ENCODE measurements at places on chromosomes 12 and 14. TPM values are rescaled to one million over a fixed set of nuclear protein-coding genes. Genes with fewer than 3 reads are reported as not detected.

NRXN3 gene
- total RNA-seq: 8.2 TPM

DNA sequence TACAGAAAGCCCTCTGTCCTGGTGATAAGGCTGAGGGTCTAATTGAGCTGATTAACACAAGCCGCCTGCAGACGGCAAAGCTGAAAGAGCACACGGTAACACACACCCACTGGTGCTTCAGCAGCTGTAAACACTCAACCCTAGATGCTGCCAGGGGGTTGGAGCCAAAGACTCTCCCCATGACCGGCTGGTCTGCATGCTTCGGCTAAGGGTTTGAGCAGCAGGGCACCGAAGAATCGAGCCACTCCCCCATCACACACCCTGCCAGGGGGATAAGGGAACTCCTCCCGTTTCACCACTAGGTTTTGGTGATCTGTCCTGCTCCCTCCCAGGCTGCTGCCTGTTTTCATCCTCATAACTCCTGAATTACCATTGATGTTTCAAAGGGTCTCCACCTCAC lies 141.0 kb upstream of the OVCH1 start:
- no peaks in the 10 kb centered on the region for H3K36me3 ChIP-seq
- H3K27me3 ChIP-seq: no peaks in the 10 kb centered on the region
- no peaks in the 10 kb centered on the region for H3K4me1 ChIP-seq
- DNase-seq: no peak
- no peak overlapping the region for H3K27ac ChIP-seq
- H3K4me3 ChIP-seq: no peak overlapping the region

TRIM9 gene
- 6.5 TPM for total RNA-seq

- no peak overlapping the region for H3K27ac ChIP-seq
- DNase-seq: no peak
- no peaks in the 10 kb centered on the region for H3K4me1 ChIP-seq
These were observed 65.9 kb downstream of the NOVA1 start for GRCh38 chr14:26531894-26532293.

DNA sequence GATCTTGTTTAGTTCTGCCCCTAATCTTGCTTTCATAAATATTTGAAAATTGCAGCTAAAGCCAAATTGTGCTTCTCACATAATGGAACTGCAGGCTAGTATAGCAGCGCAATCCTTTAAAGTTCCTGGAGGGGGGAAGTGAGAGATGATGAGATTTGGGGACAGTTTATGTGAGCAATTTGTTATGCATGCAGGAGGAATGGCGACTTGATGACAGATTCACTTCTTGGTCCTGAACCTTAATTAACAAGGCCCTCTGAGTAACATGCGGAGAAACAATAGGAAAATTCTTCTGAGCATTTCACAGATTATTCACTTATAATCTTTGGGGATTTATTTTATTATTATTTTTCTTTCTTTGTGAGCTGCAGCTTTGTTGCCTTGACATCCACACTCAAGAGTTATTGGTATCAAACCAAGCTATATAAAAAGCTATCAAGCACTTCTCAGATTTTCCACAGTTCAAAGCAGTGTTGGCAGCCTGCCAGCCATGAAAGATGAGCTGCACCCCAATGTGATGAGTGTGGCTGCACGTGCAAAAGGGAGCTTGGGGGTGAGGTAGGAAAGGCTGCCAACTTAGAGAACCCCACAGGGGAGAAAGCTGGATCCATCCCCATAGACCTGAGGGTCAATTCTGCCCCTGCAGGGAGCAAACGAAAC lies 1662.2 kb upstream of the FLRT2 start:
- H3K36me3 ChIP-seq: no peaks in the 10 kb centered on the region
- no peak overlapping the region for H3K27ac ChIP-seq
- H3K4me3 ChIP-seq: no peak overlapping the region
- H3K27me3 ChIP-seq: no peaks in the 10 kb centered on the region
- DNase-seq: no peak
- H3K4me1 ChIP-seq: no peaks in the 10 kb centered on the region

DNA sequence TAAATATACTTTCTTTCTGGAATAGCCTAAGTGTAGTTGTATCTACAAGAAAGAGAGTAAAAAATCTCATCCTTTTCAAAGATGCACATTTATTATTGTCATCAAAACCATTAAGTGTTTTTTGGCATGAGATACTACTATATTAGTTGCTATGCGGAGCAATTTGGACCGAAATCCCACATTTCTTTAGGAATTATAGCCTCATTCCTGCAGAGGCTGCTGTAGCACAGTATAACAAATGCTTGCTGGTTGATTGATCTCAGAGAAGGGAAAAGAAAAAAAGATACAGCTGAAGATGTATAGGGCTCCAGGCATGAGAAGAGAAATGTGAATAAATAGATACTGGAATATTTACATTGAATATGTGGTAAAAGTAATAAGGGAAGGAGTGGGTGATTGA lies 36.0 kb downstream of the RHOJ start:
- H3K36me3 ChIP-seq: no peaks in the 10 kb centered on the region
- H3K27ac ChIP-seq: no peak overlapping the region
- H3K4me3 ChIP-seq: no peak overlapping the region
- no peaks in the 10 kb centered on the region for H3K27me3 ChIP-seq
- H3K4me1 ChIP-seq: no peaks in the 10 kb centered on the region
- DNase-seq: no peak

DNA sequence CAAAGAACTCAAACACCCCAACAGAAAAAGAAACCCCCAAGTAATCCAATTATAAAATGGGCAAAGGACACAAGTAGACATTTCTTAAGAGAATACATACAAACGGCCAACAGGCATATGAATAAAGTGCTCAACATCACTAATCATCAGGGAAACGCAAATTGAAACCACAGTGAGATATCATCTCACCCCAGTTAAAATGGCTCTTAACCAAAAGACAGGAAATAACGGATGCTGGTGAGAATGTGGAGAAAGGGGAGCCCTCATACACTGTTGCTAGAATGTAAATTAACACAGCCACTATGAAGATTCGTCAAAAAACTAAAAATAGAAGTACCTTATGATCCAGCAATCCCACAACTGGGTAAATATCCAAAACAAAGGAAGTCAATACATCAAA lies 52.4 kb downstream of the CLMN start:
- H3K4me3 ChIP-seq: no peak overlapping the region
- no peak for DNase-seq
- no peaks in the 10 kb centered on the region for H3K27me3 ChIP-seq

PDE3A gene
- 5.5 TPM for total RNA-seq

FIGNL2 gene
- 1.4 TPM for total RNA-seq

DNA sequence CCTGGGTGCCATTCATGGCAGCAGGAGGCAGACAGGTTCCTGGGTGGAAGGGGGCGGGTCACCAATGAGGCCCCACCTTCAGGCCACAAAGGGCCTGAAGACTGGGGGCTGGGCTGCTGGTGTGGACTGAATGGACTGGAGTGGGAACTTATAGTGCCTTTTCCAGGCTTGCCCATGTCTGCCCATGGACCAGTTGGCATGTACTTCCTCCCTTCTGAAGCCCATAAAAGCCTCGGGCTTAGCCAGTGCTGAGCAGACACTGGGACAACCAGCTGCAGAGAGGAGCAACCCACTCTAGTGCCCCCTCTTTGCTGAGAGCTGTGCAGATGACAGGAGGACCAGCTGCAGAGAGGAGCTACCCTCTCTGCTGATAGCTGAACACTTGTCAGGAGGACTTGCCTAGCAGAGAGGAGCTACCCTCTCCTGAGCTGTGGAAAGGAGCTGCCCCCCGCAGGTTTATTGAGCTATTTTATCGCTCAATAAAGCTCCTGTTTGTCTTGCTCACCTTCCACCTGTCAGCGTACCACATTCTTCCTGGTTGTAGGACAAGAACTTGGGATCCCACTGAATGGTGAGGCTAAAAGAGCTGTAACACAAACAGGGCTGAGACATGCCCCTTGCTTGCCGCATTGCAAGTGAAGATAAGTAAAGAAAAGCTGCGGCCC lies 34.0 kb downstream of the APAF1 start:
- H3K36me3 ChIP-seq: no peaks in the 10 kb centered on the region
- no peaks in the 10 kb centered on the region for H3K4me1 ChIP-seq
- no peak for DNase-seq

DNA sequence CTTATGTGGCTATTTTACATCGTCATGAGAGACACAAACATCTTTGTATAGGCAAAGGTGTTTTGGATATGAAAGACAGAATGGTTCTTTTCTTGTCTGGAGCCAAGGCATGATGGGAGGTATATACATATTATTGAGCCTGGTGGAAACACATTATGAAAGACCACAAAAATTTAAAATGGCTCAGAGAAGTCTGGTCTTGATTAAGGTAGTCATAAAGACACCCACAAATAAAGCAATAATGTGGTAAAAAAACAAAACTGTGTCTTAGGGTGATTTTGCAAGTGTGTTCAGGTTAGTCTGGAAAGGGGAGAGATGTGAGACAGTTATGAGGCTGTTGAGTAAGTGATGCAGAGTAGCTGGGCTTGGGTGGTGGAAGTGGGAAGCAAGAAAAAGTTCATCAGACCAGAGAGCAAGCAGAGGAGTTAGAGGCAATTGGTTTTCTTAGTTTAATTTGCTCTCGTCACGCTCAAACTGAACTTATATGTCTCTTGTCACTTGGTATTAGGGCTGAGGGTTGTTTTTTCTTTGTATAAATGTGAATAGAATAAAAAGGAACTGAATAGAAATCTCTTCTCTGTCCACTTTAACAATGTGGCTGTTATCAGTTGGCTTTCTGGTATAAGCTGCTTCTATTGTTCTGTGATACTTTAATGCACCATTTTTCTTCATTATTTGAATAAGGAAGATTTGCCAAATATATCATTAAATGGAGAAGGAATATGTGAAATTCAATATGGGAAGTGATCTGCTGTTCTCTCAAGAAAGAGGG lies 115.0 kb downstream of the AKAP6 start:
- H3K4me3 ChIP-seq: no peak overlapping the region
- no peaks in the 10 kb centered on the region for H3K36me3 ChIP-seq
- no peak for DNase-seq
- no peaks in the 10 kb centered on the region for H3K27me3 ChIP-seq
- H3K27ac ChIP-seq: no peak overlapping the region

DNA sequence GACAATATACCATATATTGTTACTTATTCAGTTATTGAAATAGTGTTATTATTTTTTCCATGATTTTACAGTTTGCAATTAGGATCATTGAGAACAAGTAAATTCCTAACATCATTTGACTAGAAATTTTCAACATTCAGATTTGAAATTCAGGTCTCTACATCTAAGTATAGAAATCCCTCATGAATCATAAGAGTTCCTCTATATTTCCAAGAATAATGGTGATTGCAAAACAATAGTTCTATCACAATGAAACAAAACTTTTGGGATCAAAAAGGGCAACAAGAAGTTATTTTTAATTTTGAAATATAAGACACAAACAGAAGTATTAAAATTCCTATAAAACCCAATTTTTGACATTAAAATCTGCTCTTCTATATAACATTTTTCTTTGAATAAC lies 10.8 kb downstream of the CLEC1A start:
- H3K27ac ChIP-seq: no peak overlapping the region
- no peak for DNase-seq
- no peaks in the 10 kb centered on the region for H3K36me3 ChIP-seq
- H3K27me3 ChIP-seq: no peaks in the 10 kb centered on the region
- no peak overlapping the region for H3K4me3 ChIP-seq

A2M gene
- total RNA-seq: 82.6 TPM

GRCh38 chr12:10672231-10672868 lies 1.5 kb downstream of the STYK1 start:
- DNase-seq: no peak
- H3K36me3 ChIP-seq: no peaks in the 10 kb centered on the region
- H3K27me3 ChIP-seq: no peaks in the 10 kb centered on the region
- peak overlapping the region; percentile 89 for H3K27ac ChIP-seq
- peak overlapping the region; percentile 49 for H3K4me3 ChIP-seq

GRCh38 chr14:102570334-102570995 lies 22.0 kb upstream of the RCOR1 start:
- no peaks in the 10 kb centered on the region for H3K27me3 ChIP-seq
- no peak for DNase-seq
- H3K36me3 ChIP-seq: no peaks in the 10 kb centered on the region

TRPV4 gene
- 8.0 TPM for total RNA-seq

AMDHD1 gene
- not detected for total RNA-seq

DNA sequence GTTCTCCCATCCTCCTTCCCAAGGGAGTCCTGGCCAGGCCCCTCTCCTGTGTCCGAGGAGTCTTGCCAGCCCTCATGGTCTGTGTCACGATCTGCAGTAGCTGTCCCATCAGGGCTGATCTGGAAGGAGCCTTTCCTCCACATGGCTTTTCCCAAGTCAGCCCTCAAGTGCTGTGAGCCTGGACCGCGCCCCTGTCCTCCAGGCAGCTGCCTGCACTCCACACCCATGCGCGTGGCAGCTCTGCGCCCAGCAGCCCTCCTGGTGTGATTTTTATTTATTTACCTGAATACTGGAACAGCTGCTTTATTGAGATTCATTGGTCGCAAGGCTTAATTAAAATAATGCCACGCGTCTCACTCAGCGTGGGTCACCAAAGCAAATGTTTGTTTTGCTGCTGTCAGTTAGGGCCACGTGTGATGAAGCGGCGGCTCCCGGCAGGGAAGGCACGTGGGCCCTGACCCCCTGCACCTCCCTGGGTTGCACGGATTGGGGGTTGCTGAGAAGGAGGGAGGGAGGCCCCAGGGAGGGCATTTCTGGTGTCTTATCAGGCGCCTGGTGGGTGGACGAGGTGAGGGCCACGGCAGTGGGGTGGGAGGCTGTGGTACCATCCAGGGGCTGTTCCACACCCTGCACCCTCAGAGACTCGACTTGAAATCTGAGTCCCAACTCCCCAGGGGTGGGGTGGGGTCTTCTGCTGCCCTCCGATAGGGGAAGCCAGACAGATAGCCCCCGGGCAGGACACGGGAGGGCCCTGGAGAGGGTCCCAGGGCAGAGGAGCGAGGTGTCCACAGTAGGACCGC lies 206.3 kb upstream of the C14orf180 start:
- no peak overlapping the region for H3K27ac ChIP-seq
- H3K4me1 ChIP-seq: no peaks in the 10 kb centered on the region
- H3K36me3 ChIP-seq: no peaks in the 10 kb centered on the region
- no peak for DNase-seq
- H3K27me3 ChIP-seq: peaks cover 11% of the 10 kb centered on the region
- H3K4me3 ChIP-seq: no peak overlapping the region

TAS2R31 gene
- total RNA-seq: 5.1 TPM

- H3K36me3 ChIP-seq: no peaks in the 10 kb centered on the region
- no peaks in the 10 kb centered on the region for H3K27me3 ChIP-seq
These were observed 422.4 kb upstream of the OR4E1 start for GRCh38 chr14:22095860-22096513.
